ENCODE measurements at places on chromosomes 6 and 20.

DNA sequence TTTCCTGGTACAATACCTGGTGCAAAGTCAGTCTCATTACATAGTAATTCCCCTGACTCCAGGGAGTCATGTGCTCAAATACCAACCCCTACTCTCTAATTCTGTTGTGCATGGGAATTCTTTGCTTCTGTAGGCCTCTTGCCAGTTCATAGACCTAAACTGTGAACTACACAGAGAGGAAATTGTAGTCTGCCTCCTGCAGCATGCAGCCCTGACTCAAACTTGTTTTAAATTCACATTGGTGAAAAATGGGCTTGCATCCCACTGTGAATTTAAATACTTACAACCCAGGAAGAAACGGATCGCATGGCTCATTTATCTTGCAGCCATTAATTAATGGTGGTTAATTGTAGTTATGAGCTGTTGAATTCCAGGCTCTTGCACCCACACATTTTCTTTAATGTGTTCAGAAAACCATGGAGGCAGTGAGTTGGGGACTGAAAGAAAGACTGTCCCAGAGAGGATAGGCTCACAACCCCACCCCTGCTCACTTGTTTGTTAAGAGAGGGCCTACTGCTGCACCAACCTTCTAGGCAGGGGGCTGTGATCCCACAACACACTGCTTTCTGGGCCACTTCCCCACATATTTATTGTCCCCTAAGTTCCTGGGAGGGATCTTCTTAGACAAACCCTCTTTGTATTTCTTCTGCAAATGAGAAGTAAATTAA, 579.1 kb downstream of the DHX35 start:
- DNase-seq, result no peak

GRCh38 chr6:131040866-131041265, 22.2 kb downstream of the EPB41L2 start:
- DNase-seq, result no peak

GRCh38 chr6:109406196-109406595, 23.9 kb upstream of the CD164 start:
- no peak for DNase-seq

GRCh38 chr6:56794421-56794820, 151.7 kb upstream of the DST start:
- DNase-seq, result no peak

- DNase-seq, result no peak
Observed at GRCh38 chr6:170232186-170233002, 58.5 kb downstream of the DLL1 start.

GRCh38 chr6:156065849-156066248, 610.2 kb upstream of the NOX3 start:
- no peak for DNase-seq

DNA sequence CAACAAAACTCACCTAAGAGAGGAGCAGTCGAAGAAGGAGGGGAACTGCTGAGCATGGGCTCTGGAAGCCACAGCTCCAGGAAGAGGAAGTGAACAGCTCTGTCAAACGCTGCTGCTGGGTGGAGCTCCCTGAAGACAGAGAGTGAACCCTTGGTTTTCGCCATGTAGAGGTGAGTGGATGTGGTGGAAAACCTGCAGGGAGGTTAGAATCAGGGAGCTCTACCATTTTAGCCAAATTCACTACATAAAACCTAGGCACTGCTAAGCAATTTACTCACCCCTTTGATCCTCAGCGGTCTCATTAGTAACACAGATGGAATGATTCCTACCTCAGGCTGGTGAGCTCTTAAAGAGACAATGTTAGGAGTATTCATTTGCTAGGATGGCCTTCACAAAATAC, 19.4 kb upstream of the TFAP2A start:
- no peak for DNase-seq

GRCh38 chr6:104486035-104486434, 373.7 kb downstream of the HACE1 start:
- DNase-seq, result peak; percentile 28

DNA sequence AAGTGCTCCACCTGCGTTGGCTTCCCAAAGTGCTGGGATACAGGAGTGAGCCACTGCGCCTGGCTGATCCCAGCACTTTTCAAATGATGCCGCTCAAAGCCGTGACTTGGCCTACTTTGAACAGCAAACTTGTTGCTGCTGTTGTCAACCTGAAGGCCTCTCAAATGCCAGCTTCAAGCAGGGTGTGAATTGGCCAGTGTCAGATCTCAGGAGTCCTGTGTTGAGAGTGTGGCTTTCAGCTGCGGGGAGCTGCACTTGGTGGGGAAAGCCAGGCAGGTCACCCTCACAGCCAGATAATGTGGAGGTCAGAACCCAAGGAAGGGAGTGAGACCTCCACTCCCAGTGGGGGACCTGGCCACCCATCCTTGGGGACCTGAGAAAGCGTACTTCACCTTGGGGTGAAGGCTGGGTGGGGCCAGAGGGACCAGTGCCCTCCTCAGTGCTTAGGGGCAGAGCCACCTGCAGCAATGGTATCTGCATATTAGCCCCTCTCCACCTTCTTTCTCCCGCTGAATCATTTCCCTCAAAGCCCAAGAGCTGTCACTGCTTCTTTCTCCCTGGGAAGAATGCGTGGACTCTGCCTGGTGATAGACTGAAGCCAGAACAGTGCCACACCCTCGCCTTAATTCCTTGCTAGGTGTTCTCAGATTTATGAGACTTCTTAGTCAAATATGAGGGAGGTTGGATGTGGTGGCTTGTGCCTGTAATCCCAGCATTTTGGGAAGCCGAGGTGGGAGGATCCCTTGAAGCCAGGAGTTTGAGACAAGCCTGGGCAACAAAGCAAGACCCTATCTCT, 19.1 kb upstream of the PANK2 start:
- DNase-seq, result no peak

DNA sequence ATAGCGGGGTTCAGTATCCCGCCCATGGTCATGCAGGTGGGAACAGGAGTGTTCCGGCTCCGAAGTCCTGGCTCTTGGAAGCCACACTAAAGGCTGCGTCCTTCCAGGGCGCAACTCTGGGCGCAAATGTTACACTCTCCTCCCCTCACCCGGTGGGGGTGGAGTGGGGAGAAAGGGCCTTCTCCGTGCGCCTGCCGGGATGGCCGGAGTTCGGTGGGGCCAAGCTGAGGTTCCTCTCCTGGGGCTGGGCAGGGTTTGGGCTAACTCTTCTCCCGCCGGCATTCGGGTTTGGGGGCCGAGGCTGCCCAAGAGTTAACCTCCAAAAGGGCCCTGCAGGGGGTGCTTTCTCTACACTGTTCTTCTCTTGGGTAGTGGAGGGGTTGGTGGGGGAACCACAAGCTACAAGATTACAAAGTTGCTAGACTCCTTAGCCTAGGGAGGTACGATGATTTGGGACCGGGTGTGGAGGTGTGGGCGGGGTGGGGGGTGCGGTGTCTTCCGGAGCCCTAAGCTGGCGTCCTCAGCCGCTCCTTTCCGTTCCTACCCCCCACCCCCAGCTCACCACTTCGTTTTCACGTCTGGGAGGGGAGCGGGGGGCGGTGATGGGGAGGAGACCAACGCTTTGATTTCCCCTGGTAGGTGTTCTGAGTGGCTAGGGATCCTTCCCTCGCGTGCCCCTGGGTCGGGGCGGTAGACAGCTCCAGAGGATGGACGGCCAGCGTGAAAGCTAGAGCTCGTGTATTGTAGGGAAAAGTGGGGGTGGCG, 12.3 kb downstream of the NRN1 start:
- DNase-seq, result no peak

DNA sequence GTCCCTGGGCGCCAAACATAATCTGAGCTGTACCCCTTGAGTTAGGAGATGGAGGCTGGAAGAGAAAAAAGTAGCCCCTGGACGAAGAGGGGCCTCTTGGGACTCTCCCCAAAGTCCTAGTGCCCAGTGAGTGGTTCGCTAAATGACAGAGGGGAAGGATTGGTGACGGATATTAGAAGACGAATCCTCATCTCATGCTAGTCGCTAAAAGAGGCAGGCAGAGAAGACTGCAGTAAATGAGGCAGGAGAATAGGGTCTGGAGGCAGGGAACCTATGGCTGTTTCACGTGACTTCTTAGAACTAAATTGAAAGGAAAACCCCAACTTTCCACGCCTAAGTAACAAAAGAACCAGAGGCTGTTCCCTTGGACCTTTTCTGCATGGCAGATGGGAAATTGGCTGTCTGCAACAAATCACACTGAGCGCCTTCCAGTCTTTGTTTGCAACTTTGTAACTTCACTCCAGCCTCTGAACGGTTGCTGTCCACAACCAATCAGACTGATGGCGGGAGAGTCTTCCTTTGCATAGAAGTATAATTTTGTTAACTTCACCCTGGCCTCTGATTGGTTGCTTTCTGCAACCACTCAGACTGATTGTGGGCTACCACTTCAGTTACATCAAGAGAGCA, 731 bp upstream of the RBL1 start:
- no peak for DNase-seq
